Activated CD4-positive, alpha-beta T cell treated with anti-CD3 and anti-CD28 coated beads for 4 hours (primary cell): ENCODE measurements at places on chromosomes 1 and 21.

GRCh38 chr1:1624443-1625403, 7.2 kb upstream of the MMP23B start:
- DNase-seq: no peak

- DNase-seq: no peak
Measured at GRCh38 chr1:94954263-94955220, 27.6 kb upstream of the CNN3 start.

DNA sequence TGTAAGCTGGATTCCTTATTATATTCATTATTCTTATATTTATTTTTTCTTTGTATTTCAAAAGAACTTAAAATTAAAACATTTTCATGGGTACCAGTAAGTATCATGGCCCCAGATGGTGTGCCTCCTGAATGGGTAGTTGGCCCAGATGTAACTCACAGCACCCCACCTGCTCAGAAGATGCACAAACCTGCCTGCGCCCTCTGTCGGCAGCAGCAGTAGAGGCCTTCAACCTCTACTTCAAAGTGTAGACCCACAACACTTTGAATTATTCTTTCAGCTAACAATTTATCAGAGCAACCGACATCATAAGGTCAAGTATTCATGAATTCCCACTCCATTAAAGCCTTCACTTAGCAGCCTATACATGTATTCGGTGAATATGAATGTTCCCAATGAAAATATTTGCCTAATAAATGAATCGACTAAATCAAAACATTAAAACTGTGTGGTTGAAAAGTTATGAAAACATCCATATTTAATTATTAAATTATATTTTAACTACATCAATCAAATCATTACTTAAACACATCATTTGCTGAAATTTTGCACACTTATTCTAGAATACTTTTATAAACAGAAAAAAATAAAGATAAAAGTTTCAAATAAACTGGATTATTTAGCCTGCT, 25.4 kb downstream of the PIGM start:
- DNase-seq: peak; percentile 71

GRCh38 chr1:100627054-100627716, 89.2 kb downstream of the GPR88 start:
- no peak for DNase-seq
